AG09309 (cell line): ENCODE measurements at places on chromosomes 1 and 21.

- DNase-seq, result no peak
Observed at GRCh38 chr1:46595127-46595526, 8.9 kb downstream of the MKNK1 start.

GRCh38 chr1:245255783-245256182, 101.0 kb downstream of the KIF26B start:
- DNase-seq, result no peak

- DNase-seq, result no peak
Observed at GRCh38 chr1:62343911-62344310, 24.7 kb upstream of the KANK4 start.

DNA sequence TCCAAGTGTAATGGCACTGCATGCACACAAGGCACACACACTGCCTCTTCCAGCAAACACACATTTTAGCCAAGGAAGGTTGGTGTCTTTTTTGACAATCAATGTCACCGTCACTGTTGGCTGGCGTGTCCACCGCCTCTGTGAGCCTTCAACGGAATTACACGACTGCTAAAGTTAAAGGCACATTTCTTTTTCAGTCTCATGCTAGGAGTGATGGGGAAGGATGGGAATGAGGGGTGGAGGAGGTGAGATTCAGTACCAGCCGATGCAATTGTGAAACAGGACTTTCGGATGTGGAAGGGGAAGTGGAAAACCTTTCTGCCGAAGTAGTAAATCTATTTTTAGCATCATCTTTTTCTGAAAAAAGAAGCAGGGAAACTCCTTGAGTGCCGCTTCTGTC, 1.4 kb downstream of the ELAVL4 start:
- no peak for DNase-seq

GRCh38 chr1:172448995-172449584, 5.2 kb upstream of the PIGC start:
- no peak for DNase-seq

DNA sequence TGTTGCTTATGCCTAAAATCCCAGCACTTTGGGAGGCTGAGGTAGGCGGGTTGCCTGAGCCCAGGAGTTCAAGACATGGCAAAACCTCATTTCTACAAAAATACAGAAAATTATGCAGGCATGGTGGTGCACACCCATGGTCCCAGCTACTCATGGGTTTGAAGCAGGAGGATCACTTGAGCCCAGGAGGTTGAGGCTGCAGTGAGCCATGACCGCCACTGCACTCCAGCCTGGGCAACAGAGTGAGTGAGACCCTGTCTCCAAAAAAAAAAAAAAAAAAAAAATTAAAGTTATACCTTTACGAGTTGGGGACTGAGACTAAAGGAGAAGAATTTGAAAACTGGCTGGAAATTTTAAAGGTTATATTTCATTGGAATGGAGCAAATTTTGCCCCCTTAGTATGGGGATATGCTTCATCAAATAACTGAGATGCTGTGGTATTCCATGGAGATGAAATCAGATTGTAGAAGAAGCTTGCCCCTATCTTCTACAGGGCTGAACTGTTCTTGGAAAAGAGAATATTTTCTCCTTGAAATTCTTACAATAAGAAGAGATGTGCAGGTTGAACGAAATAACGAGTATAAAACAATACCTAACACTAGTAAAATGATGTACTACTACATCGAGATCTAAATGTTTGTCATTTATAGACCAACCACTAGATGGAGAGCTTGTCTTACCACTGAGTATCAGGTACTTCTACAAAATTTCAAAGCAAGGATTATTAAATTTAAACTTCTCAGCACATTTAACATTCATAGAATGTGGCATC, 34.9 kb upstream of the SCYL3 start:
- no peak for DNase-seq

DNA sequence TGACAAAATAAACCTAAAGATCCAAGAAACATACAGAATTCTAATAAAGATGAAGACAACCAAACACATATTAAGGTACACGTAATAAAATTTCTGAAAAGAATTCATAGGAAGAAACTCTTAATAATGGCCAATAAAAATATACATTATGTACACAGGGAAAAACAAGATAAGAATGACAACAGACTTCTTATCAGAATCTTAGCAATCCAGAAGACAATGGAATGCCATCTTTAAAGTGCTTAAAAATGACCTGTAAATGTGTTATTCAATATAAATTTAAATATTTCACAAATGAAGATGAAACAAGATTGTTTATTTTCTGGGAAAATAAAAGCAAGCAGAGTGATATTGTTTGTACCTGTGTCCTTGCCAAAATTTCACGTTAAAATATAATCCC, 530.4 kb upstream of the PTBP2 start:
- DNase-seq, result no peak

- peak; percentile 21 for DNase-seq
Observed at GRCh38 chr1:45654540-45655280, 30.9 kb upstream of the CCDC17 start.

- DNase-seq, result no peak
Observed at GRCh38 chr21:36055551-36055950, 4.8 kb downstream of the SETD4 start.

DNA sequence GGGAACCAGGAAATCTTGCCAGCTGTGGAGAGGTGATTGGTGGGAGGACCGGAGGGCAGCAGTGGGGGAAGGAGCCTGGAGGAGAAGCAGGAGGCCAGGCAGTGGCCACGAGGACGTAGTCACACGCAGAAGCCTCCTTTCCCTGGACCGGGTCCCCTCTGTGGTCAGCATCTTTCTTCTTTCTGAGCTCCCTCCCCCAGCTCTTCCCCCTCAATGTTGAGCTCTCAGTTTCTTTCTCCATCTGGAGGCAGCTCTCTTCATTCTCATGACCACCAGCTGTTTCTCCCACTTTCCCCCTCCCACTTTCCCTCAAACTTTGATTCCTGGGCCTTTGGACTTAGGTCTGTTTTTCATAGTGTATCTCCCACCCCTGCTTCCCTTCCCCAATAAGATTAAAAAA, 18.3 kb downstream of the KIRREL1 start:
- DNase-seq, result no peak

DNA sequence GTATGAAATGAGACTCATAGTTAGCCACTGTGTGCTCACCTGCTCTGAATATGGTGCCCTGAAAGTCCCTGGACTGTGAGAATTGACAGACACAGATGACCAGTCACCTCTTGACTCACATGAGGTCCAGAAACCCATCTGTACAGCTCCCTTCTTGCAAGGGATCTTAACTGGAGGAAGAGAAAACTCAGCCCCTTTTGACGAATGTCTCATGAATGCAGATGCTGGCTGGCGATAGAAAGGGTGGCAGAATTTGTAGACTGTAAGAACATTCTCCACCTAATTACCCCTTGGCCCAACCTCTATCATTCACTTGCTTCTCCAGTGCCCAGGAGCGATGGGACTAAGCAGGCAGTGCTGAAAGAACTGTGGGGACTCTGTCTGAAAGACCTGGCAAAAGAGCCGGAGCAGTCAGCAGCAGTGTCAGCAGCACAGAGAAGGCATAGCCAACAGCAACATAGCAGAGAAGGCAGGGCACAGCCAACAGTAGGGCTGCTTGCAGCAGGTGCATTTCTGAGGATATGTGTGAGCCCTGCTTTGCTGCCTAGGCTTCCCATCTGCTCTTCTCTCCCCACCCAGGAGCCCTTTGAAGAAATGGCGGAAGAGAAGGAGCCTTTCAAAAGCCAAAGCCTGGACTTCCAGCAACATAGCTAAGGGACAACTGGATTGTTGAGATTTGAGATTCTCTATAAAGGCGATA, 25.8 kb upstream of the IFNGR2 start:
- no peak for DNase-seq

GRCh38 chr21:23445307-23445706, 2162.0 kb downstream of the MRPL39 start:
- DNase-seq, result no peak

DNA sequence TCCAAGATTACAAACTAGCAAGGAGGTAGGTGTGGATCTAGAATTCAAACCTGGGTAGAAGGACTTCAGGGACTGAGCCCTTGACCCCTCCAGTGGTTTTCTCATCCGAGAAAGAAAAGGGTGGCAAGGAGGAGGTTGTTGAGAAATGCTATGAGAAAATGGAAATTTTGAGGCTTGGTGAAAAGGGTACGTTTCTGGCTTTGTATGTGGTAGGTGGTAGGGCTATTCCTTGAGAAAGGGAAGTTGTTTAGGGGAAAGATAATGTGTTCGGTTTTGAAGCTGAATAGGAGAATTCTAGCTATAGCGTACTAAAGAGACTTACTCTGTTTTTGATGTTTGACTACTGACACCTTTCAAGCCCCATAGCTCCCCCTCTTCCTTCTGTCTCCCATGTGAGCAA, 133.8 kb downstream of the CNIH3 start:
- no peak for DNase-seq

DNA sequence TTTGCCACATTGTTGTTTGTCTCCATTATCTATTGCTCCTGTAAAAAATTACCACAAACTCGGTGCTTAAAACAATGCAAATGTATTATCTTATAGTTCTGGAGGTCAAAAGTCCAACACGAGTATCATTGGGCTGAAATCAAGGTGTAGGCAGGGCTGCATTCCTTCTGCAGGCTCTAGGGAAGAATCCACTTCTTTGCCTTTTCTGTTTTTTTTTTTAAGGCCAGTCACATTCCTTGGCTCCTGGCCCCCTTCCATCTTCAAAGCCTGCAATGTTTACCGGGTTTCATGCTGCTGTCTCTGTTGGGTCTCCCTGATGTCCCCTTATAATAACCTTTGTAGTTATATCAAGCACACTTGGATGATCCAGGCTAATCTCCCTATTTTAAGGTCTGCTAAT, 212.7 kb downstream of the PTBP2 start:
- DNase-seq, result no peak

GRCh38 chr21:28962465-28962864, 30.2 kb downstream of the LTN1 start:
- no peak for DNase-seq

DNA sequence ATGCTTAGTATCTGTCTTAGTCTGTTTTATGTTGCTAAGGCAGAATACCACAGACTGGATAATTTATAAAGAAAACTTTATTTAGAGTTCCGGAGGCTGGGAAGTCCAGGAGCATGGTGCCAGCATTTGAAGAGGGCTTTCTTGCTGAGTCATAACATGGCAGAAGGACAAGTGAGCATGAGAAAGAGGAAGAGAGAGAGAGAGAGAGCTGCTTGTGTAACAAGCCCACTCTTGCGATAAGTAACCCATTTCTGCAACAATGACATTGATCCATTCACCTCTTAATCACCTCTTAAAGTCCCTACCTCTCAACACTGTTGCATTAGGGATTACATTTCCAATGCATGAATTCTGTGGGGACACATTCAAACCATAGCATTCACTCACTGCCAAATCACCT, 11.7 kb upstream of the MYOCOS start:
- DNase-seq, result peak; percentile 48

DNA sequence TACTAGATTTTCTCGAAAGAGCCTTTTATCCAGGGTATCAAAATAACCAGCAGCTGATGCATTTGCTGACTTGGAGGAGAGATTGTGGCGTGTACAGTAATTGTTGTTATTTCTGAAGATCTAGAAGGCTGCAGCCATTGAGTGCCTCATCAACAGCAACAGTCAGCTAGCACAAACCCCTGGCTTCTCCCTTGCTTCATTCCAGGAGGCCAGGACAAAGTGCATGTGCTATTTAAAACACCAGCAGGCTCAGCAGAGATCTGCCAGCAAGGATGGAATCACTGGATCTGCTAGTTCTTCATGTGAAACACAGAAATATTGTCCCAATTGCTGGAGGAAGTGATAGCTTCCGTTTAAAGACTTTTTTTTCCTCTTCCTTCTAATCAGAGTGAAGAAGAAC, 2.8 kb upstream of the NGF start:
- no peak for DNase-seq
